ENCODE measurements at places on chromosomes 5 and 9.

DNA sequence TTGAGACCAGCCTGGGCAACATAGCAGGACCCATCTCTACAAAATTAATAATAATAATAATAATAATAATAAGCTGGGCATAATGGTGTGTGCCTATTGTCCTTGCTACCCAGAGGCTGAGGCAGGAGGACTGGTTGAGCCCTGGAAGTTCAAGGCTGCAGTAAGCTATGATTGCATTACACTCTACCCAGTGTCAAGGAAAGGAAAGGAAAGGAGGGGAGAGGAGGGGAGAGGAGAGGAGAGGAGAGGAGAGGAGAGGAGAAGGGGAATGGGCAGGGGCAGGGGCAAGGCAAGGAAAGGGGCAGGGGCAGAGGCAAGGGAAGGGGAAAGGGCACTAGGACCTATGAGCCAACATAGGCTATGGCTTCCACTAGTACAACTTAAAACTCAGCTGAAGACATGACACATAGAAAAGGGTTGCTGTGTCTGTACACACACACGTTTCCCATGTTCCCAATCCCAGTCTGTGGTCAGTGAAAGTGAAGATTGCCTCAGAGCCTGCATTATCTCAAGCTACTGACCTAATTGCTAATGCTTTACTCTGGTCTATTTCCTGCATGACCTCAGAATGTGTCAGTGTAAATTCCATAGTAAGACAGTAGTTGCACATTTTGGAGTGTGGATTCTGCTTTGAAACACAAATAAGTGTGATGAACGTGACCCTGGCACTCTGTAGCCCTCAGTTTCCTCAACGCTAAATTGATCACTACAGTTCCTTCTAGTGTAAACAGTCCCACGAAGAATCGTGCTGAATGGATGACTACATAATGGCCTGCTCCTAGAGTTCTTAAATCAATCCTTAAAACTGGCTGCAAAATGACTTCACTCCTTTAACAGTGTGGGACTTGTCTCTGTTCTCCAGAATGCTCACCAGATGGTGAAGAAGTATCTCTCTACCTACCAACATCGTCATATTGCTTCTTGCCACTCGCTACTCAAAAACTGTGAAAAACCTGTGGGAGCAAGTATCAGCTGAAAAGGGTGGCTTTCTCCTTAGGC is 497.0 kb downstream of the RAB3C start:
- peak; percentile 78 for DNase-seq

- no peak for DNase-seq
Measured at GRCh38 chr5:160442824-160443431, 21.3 kb downstream of the PTTG1 start.

GRCh38 chr5:95812074-95812471 is 10.5 kb downstream of the GLRX start:
- no peak for DNase-seq

GRCh38 chr9:108727580-108728111 is 128.1 kb downstream of the ACTL7B start:
- DNase-seq, result no peak

- DNase-seq, result no peak
Measured at GRCh38 chr5:149386166-149386565, 7.1 kb upstream of the IL17B start.

DNA sequence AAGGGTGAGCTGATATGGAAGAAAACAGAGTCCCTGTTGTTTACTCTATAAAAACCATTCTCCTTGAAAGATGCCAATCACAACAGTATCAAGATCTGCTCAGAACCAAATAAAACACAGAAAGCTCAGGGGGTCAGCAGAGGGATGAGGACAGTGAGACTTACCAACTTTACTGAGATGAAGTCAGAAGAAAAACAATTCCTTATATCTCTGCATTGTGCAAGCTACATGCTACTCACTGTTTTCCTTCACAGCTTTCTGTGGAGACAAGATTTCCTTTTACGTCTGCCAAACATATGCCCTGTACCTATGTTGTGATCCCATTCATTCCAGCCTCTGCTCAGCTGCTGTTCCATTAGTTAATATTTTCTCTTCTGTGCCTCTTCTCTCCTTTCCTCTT is 185.6 kb downstream of the TSSK1B start:
- no peak for DNase-seq

DNA sequence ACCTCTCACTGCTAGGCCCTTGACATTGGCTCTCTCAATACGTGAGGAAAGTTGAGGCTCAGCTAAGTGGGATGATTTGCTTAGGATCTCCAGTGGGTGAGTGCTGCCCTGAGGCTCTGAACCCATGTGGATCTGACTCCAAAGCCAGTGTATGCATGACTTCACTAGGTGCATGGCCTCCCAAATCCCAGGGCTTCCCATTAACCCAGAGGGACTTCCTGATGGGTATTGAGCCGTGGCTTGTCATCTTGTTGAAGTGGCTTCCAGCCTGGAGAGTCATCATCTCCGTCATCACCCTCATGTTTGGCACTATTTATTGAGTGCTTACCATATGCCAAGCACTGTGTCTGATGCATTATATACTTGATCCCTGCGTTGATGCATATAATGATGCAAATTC is 37.3 kb upstream of the TEX48 start:
- no peak for DNase-seq

- no peak for DNase-seq
Measured at GRCh38 chr9:129547063-129547462, 73.8 kb downstream of the C9orf50 start.

DNA sequence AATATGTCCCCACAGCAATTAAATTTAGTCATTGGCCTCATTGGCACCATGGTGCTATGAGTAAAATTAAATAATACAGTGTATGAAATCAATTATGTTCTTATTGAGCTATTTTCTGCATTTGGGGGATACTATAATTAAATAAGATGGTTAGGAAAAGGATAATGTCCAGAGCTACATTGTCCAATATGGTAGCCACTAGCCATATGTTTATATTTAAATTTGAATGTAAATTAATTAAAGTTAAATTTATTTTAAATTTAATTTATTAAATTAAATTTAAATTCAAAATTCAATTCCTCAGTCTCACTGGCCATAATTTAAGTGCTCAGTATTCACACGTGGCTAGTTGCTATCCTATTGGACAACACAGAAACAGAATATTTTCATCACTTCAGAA is 115.7 kb downstream of the SPATA31D1 start:
- no peak for DNase-seq

DNA sequence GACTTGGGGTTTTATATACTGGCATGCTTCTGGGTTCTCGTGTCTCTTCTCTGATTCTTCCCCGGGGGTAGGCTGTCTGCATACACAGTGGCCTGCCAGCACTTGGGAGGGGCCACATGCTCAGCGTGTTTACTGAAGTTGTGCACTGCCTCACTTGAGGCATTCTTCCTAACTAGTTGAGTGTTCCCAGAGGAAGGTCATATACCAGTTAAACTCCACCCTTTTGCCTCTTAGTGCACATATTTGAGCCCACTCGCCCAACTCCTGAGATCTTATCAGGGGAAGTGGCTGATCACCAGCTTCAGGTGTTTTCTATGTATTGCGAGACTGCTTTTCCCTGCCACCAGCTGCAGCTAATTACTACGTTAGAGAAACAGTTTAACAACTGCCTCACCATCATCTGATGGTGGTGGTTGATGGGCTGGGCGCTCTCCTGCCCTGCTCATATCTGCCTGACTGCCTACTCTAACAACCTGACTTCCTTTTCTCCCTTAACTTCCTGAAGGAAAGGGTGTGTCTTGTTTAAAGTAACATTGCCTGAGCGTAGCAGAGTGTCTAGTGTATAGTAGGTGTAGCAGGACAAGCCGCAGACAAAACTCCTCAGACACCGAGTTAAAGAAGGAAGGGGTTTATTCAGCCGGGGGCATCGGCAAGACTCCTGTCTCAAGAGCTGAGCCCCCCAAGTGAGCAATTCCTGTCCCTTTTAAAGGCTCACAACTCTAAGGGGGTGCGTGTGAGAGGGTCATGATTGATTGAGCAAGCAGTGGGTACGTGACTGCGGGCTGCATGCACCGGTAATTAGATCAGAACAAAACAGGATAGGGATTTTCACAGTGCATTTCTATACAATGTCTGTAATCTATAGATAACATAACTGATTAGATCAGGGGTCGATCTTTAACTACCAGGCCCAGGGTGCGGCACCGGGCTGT is 60.1 kb upstream of the CLINT1 start:
- DNase-seq, result no peak

GRCh38 chr5:40754381-40755092 is 1.2 kb downstream of the TTC33 start:
- DNase-seq, result peak; percentile 21

- DNase-seq, result no peak
Measured at GRCh38 chr5:180118391-180118791, 46.8 kb upstream of the RNF130 start.

GRCh38 chr9:8365029-8365428 is 565.5 kb upstream of the DMAC1 start:
- DNase-seq, result peak; percentile 2

GRCh38 chr5:43582082-43583005 is 20.6 kb upstream of the NNT start:
- DNase-seq, result no peak

DNA sequence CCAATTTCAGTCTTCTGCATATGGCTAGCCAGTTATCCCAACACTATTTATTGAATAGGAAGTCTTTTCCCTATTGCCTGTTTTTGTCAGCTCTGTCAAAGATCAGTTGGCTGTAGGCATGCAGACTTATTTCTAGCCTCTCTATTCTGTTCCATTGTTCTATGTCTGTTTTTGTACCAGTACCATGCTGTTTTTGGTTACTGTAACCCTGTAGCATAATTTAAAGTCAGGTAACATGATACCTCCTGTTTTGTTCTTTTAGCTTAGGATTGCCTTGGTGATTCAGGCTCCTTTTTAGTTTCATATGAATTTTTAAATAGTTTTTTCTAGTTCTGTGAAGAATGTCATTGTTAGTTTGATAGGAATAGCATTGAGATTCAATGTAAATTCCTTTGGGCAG is 104.9 kb upstream of the SLCO6A1 start:
- no peak for DNase-seq

GRCh38 chr5:108989761-108990392 is 242.2 kb downstream of the FER start:
- no peak for DNase-seq

GRCh38 chr5:58731641-58732040 is 148.8 kb downstream of the RAB3C start:
- no peak for DNase-seq

DNA sequence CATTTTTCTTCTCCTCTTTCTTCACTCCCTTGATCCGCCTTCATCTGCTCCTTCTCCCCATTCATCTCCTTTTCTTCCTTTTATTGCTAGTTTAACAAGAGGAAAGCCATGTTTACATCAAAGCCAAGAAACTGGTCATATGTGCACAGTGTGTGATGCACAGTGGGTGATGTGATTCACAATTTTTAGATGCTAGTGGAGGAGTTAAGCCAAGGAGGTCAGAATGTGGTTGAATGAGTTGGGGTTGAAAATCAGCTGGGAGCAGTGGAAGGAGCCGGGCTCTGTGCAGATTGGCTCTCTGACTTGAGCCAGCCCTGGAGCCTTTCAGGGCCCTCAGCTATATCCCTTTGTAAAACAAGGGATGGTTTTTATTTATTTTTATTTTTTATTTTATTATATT is 7.3 kb downstream of the ACER2 start:
- DNase-seq, result peak; percentile 14

- DNase-seq, result no peak
Measured at GRCh38 chr9:27499451-27499850, 24.6 kb upstream of the IFNK start.

DNA sequence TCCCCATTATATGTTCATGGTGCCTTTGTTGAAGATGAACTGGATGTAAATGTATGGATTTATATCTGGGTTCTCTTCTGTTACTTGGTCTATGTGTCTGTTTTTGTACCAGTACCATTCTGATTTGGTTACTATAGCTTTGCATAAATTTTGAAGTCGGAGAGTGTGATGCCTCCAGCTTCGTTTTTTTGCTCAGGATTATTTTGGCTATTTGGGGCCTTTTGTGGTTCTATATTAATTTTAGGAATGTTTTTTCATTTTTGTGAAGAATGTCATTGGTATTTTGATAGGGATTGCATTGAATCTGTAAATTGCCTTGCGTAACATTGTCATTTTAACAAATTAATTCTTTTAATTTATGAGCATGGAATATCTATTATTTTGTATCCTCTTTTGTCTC is 36.6 kb upstream of the ZNF366 start:
- no peak for DNase-seq

GRCh38 chr5:1387059-1387755 is 42.3 kb upstream of the CLPTM1L start:
- DNase-seq, result no peak

- DNase-seq, result no peak
Measured at GRCh38 chr5:65359981-65360380, 121.7 kb downstream of the ADAMTS6 start.

- no peak for DNase-seq
Measured at GRCh38 chr5:54186912-54187445, 123.4 kb downstream of the ARL15 start.

DNA sequence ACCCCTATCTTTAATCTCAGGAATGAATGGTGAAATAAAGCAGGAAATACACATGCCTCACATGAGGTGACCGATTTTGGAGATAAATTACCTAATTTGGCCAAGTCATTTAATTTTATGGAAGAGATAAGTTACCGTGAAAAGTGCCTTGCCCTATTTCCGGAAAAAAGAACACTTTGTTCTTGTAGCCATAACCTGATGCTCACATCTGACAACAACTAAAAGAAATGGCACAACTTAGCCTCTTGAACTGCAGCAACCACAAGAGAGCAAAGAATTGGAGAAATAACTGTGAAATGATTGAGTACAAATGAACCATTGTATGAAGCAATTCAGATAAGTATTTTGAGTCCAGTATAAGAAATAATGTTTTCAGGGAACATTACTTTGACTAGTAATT is 628.1 kb upstream of the TYRP1 start:
- DNase-seq, result no peak

DNA sequence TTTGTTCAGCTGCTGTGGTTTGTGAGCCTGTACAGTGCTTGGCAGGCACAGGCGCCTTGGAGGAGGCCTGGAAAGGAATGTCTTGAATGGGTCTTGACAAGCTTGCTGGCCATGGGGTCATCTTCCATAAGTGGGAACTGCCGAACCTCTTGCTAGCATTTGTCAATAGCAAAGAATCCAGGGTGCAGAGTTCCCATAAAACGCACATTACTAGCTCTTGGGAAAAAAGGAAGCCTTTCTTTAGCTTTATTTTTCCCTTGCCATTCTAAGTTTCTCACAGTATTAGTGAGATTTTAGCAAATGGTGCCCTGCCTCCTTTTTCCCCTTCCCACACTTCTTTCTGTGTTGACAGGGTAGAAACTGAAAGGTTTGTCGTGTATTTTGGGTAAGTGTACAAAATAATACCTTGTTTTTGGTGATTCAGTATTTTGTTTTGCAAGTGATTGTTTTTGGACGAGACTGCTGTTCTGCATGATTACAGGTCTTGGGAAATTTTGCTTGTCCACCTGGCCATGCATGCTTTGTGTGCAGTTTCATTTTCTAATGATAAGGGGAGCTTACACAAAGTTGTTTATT is 82.0 kb downstream of the ADGRV1 start:
- no peak for DNase-seq

Data from AG08395 (cell line).